Fibroblast of skin of left quadriceps (primary cell): ENCODE measurements at places on chromosomes 12 and 14.
A peak's percentile ranks its signal among the peaks of the same experiment; 100 is the strongest.

GRCh38 chr12:74889073-74889472, 320.6 kb downstream of the KCNC2 start:
- DNase-seq: no peak

DNA sequence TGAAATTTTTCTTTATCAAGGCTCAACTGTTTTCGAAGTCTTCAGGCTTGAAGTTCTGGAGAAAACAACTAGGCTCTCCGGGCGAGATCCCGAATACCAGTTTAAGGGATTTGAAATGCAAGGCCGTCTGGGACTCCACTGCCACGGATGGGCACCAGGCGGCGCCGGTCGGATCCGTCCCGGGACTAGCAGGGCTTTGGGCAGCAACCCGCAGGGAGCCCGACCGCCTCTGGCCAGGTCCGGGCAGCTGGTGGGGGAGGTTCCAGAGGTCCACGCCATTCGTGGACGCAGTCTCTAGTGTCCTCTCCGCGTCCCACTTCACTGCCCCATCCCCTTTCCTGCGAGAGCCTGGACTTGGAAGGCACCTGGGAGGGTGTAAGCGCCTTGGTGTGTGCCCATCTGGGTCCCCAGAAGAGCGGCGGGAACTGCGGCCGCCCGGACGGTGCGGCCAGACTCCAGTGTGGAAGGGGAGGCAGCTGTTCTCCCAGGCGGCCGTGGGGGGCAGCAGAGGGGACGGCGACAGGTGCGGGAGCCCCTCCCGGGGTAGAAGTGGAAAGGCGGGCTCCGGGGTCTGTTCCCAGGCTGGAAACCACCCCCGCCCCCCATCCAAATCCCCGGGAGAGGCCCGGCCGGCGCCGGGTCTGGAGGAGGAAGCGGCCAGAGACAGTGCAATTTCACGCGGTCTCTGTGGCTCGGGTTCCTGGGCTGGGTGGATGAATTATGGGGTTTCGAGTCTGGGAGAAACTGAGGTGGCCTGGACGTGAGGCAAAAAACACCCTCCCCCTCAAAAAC, 838 bp upstream of the ERBB3 start:
- DNase-seq: no peak

- no peak for DNase-seq
Observed at GRCh38 chr14:36315159-36315853, 5.1 kb downstream of the MBIP start.

- DNase-seq: no peak
Observed at GRCh38 chr12:25322351-25322750, 71.6 kb upstream of the KRAS start.

GRCh38 chr12:15589328-15590032, 199.7 kb downstream of the EPS8 start:
- DNase-seq: no peak

DNA sequence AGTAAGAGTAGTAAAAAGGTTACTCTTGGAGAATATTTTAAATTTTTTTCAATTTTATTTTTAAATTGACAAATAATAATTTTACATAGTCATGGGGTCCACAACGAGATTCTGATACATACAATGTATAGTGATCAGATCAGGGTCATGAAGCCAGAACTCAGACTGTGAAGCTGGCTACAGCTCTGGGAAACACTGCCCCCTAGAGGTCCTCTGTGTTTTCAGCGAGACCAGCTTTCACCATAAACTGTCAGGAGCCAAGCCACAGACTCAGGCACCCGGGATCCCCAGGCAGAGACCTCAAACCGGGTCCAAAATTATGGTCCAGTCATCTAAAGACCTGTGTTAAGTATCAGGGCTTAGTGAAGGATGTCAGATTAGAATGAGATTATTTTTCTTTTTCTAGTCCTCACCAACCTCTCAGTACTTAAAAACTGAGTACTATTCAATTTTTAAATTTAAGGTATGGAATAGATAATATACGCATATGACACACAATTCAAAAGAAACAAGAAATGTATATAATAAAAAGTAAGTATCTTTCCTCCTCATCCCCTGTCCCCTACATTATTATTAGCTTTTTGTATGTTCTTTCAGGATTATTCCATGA, 397.1 kb downstream of the MDGA2 start:
- peak; percentile 22 for DNase-seq

- DNase-seq: peak; percentile 28
Observed at GRCh38 chr14:84646786-84647500, 883.0 kb upstream of the FLRT2 start.

DNA sequence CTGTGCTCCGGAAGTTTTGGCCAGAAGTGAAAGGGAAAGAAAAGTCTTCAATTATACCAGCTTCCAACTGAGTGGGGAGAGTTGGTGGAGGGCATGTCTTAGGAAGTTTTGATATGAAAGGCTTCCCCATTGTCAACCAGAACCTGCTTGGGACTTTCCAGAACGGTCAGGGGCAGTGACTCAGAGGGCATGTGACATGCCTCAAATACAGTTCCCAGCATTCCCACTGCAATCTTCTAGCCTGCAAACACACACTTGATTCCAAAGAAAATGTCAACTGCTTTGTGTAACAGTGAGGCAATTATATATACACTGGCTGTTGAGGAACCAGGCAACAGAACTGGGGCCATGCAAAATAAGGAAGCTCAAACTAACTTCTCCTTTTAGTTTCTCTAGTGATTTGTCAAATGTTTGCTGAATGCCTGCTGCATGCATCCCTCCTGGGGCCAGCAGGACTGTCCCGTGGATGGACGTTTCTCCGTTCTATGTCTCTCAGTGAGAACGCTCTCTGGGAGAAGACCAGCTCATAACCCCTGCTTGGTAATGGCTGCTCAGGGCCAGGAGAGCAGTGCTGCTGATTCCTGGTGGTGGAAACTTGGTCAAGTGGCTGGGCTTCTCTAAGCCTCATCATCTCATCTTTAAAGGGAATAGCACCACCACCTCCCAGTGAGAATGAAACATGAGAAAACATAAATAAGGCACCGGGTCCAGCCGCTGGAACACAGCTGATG, 18.3 kb downstream of the SLC25A47 start:
- DNase-seq: no peak

GRCh38 chr14:36208690-36209278, 32.3 kb upstream of the PTCSC3 start:
- no peak for DNase-seq

DNA sequence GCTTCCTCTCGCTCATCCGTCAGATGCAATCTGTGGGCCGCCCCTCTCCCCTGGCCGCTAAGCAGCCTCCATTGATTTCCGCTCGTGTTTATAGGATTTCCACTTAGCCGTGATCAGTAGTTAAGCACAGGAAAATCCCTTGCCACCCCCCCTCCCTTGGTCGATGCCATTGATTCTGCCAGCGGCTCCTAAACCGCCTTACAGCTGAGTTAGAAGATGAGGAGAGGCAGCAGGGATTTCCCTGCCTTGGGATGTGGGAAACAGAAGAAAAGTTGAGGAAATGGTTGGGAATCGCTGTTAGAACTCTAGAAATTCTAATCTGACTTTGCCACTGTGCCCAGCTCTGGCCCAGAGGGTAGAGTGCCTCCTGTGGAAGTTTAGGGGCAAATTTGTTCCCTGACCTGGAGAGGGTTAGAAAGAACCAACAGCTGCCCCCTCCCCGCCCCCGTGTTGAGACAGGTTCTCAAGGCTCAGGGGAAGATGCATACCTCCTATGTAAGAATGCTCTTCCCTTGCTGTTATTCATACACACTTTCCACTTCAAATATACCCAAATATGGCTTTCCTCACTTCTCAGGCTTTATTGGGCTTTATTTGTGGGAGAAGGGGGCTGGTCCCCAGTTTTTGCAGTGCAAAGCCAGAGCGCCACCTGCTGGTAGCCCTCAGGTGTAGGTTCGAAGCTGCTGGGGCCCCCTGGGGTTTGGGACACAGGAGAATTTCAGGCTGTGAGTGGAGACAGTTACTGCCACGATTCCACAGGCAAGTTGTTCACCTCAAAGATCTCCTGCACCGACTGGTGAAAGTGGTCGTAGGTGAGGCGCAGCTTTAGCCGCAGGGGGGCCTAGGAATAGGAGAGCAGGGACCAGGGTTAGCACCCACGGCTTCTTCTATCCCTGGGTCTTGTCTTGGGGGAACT, 3.2 kb downstream of the THTPA start:
- DNase-seq: no peak

- peak; percentile 80 for DNase-seq
Observed at GRCh38 chr12:56468216-56469006, at the start of gene SPRYD4. TSS of gene SPRYD4 (plus strand) at chr12:56468578. CDS start at chr12:56468592, 14 bp downstream.
